ENCODE measurements at places on chromosomes 1 and 21.

GRCh38 chr1:108877348-108878159 lies 769 bp downstream of the GPSM2 start:
- no peak for DNase-seq

GRCh38 chr1:217137210-217137881 lies 414.1 kb upstream of the ESRRG start:
- DNase-seq = no peak

- DNase-seq = no peak
Measured at GRCh38 chr1:210696709-210697108, 368.0 kb downstream of the HHAT start.

DNA sequence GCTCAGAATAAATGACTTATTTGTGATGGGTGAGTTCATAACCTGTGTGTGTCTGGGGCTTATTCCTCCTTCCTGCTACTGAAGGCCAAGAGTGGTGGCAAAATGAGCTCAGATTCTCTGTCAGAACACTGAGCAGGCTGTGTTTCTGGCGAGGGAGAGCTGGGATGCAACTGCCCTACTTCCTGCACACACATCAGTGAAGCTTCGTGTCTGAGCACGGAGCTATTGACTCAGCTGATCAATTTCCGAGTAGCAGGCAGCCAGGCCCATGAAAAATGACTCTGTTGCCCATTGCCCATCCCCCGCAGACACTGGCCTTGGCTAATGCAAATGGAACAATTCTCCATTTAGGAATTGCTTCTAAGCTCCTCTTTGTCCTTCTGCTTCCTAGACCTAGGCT lies 27.7 kb downstream of the TNR start:
- no peak for DNase-seq

DNA sequence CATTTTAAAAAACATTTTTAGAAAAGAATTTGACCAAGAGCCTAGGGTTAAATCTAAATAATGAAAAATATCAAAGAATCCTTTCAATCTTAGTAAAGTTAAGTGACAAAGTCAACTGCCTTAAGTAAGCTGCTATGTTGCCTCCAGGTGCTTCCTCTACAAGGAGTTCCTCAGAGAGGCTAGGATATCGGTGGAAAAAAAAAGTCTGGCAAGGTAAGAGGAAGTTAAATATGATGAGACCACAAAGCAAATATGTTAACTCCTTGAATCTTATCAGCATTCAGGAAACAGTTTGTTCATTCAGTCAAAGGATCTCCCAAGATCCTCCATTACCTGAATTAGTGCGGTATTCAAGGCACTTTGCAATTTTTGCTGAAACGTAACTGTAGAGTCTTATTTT lies 563.5 kb downstream of the PTPRC start:
- no peak for DNase-seq
